ENCODE measurements at places on chromosomes 4 and X. TPM values are rescaled to one million over a fixed set of nuclear protein-coding genes. Genes with fewer than 3 reads are reported as not detected.

Gene TENM3
- total RNA-seq = 106 TPM

Gene PWWP3B
- 4.1 TPM for total RNA-seq

DNA sequence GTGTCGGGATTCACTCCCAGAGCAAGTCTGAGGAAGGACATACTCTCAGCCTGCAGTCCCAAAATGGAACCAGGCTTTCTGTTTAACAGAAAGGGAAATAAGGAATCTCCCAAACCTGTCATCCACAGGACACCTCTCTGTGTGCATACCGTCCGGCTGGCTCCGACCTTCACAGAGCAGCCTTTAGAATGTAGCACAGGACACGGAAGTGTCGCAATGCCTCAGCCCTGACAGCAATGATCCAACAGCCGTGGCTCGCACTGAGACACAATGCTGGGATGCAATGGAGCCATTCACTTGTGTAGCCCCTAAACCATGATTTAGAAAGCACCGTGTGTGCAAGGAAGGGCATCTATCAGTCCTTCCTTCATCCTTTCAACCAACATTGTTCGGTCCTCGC, 15.5 kb upstream of the HELT start:
- DNase-seq = no peak

GRCh38 chr4:13523591-13524503, 20.5 kb downstream of the NKX3-2 start:
- DNase-seq = peak; percentile 33

Gene USP51
- 5.1 TPM for total RNA-seq

DNA sequence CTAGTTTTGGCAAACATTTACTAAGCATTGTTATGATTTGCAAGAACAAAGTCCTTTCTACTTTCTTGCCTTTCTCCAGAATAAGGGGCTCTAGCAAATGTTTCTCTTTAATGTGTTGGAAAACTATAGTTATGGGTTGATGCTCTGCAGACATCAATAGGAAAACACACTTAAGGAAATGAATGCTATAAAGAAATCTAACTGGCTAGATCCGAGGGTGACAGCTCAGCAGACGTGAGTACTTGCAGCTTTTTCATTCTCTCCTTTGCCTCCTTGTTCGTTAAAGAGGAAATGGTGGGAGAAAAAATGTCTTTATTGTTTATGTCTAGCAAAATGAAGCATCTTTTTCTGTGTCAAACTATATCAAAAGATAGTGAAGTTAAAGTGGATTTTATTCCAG, 6.3 kb downstream of the GUCY1B1 start:
- DNase-seq = no peak

- no peak for DNase-seq
Observed at GRCh38 chrX:129193357-129193756, 329.9 kb downstream of the SMARCA1 start.

DNA sequence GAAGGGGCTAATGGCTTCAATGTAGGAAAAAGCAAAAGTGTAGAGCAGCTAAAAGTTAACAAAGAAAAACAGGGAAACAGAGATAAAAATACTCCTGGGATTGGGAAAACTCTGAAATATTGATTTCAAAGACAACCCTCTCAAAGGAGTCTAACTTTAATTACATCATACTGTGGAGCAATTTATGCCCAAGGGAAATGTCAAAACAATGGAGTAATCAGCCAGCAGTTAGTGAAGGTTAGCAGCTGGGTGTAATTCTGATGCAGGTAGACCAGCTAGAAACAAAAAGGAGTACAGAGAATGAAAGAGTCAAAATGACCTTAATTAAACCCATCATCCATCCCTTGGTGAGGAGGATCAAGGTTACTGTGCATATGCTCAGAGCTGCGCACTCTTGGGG, 169.0 kb downstream of the ADAM29 start:
- no peak for DNase-seq

DNA sequence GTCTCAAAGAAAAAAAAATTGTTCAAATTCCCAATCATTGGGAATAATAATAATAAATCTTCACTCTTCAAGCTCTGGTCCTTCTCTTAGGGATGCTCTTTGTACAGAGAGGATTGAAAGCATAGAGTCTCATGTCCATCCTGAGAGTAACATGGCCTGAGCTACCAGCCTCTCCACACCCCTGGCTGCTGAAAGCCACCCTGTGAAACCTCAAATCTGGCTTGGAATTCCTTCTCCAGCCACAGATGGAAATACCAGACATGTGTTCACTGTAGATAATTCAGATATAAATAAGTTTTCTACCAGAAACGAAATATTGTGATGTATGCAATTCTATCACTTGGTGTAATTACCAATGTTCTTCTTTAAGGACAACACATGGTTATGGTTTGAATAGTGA, 140.6 kb downstream of the ARSF start:
- no peak for DNase-seq

DNA sequence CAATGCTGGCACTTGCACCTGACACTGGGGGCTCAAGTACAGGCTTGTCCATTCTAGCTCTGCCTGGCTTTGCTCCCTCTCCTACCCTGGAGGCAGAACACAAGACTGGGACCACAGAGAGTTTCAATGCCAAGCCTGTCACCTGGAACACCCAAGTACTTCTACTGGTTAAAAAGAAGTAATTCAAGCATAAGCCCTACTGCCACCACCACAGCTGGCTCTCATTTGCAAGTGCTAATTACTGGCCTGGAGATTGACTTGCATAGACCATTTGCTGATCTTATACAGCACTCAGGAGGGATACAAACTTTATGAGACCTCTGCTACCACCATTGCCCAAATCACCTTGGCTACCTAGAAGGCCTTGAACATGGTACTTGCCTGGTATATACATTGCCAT, 1550.9 kb downstream of the C4orf33 start:
- DNase-seq = no peak

DNA sequence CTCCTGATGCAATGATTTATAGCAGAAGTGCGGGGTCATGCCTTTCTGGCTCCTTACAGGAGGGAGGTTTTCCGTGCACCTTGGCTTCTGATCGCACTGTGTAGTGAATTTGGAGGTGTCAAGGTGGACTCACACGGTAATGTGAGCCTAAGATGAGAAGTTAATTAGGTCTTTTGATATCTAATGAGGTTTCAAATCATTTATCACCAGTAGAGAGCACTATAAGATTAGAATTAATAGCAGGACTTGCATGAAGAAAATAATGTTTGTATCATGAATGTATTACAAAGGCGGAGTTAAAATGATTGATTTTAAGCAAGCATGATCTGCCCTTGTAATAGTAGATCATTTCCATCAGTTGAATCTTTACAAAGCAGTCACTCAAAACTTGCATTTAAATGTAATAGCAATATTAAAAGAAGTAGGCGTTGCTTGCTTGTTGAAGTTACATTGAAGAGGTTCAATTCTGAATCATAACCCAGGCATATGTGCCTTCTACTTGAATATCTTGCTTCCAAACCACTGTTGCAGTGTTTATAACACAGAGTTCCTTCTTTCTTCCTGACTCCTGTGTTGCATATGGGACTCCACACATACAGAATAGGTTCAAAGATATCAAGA, 152.1 kb downstream of the FMR1NB start:
- DNase-seq = no peak

Gene SLC6A14
- 0.27 TPM for total RNA-seq

- no peak for DNase-seq
Observed at GRCh38 chr4:6048537-6048936, 30.3 kb upstream of the C4orf50 start.

DNA sequence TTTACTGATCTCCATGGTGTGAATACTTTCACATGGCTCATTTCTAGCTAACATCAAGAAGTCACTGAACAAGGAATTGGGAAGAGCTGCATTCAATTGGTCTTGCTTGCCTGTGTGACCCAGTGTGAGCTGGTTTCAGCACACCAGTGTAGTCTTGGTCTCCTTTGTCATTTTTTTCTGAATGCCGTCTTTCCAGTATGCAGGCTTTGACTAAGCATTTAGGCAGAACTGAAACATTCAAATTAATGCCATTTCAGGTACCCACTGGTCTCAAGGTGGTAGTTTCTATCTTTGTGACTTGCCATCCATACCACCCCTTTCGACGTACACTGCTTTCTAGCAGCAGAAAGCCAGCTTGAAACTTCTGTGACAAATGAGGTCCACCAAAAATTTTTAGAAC, 550.5 kb upstream of the BOD1L1 start:
- DNase-seq = no peak

GRCh38 chrX:49995107-49995731, 72.8 kb downstream of the CLCN5 start:
- DNase-seq = no peak

DNA sequence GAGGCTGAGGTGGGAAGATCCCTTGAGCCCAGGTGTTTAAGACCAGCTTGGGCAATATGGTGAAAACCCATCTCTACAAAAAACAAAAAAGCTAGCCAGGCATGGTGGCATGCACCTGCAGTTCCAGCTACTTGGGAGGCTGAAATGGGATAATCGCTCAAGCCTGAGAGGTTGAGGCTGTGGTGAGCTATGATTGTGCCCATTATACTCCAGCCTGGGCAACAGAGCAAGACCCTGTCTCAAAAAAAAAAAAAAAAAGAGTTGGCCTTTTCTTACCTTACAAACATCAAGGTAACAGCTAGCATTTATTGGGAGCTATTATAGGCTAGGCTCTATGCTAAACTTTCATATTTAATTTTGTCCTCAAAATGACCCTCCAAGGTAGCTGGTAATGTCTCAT, 43.4 kb downstream of the PTTG2 start:
- no peak for DNase-seq

GRCh38 chr4:165783626-165784025, 89.4 kb upstream of the TLL1 start:
- DNase-seq = no peak

- DNase-seq = no peak
Observed at GRCh38 chr4:58451707-58452106, 1341.5 kb upstream of the IGFBP7 start.

Gene AWAT2
- not detected for total RNA-seq

Gene RAB41
- not detected for total RNA-seq

- DNase-seq = no peak
Observed at GRCh38 chr4:115485402-115485801, 372.0 kb upstream of the NDST4 start.

DNA sequence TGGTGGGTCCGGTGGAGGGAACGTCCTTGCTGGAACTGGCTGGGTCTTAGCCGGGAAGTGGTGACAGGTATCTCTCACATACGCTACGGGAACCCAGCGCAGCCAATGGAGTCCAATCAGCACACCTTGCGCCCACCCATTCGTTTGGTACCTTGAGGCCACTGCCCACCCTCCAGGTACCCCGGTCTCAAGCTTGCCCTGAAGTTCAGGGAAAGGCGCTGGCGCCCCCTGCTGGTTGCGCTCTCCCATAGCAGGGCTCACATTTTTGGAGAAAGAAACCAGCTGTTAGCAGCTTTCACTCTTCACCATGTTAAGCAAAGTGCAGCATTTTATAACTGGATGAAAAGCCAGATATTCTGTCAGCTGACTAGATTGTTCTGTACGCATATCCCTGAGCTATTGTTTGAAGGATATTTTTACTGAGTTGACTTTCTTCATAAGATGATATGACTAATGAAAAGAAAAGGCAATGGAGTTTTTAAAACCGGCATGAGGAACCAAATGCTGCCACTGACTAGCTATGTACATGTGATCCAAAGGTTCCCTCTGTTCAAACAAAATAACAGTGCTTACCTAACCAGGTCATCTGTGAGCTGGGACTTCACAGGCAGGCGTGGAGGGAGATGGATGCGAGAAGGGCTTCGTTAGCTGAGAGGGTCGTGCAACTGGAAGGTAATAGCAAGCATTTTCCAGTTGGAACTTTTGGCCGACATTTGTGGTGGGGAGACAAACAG, 43.7 kb downstream of the OTOP1 start:
- DNase-seq = peak; percentile 54

- no peak for DNase-seq
Observed at GRCh38 chr4:90421161-90421560, 294.0 kb downstream of the CCSER1 start.

- no peak for DNase-seq
Observed at GRCh38 chrX:110851780-110852179, 56.2 kb upstream of the CHRDL1 start.

DNA sequence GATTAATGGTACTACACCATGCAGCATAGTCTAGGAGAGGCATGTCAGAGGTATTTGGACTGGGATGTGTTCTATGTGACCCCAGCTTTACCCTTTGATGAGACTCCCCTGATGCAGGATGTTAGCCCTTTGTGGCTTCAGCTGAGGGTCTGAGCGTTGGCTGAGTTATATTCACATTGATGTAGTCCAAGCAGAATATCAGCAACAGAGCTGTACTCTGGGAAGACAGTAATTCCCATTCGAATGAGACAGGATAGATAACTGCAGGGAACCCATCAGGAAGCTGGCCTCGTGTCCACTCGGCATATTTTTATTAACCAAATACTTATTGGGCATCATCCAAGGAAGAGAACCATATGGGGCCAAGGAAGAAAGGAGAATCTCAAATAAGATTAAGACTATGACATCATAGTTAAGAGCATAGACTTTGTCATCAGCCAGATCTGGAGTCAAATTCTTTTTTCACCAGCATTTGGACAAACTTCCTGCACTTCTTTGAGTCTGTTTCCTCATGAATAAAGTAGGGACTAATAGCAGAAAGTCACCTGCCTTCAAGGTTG, 198.1 kb downstream of the SOWAHB start:
- no peak for DNase-seq

Gene FABP2
- not detected for total RNA-seq

GRCh38 chr4:179843370-179843769, 2399.8 kb upstream of the TENM3 start:
- no peak for DNase-seq

DNA sequence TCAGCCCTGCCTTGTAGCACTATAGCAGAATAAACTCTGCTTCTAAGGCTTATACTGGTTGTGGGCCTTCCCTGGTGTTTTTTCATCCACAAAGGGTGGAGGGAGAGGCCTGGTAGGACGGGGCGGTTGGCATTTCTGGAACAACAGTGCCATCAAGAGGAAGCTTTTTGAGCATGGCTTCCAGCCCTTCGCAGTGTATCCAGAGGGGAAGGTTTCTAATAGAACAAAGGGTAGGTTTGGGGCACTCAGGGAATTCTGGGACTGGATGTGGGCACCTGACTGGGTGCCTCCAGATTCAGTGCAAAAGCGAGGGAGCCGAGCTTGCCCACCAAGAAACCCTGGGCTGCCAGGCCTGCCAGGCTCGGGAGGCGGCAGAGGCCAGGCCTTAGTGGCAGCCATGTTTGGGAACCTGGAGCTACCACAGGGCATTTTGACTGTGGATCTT, 229.6 kb upstream of the AGTR2 start:
- no peak for DNase-seq

Gene CT45A1
- not detected for total RNA-seq

GRCh38 chr4:186204103-186204559, 12.8 kb downstream of the CYP4V2 start:
- no peak for DNase-seq

DNA sequence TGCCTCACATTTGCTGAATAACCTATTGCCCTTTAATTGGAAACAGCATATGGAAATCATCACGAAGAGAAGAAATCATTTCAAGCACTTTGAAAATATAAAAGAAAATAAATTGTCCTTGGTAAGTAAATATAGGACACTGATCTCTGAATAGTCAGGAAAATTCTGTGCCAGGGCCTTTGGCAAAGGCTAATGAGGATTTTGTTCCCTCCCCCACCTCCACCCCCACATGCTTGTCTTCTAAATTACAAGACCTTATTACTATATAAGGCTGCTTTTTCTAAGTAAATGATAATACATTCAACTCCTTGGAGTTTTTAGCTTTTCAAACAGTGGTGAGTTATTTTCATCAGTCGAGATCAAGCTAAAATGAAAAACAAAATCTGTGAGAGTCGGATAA, 15.8 kb downstream of the SYNPO2 start:
- no peak for DNase-seq

- no peak for DNase-seq
Observed at GRCh38 chr4:90057091-90057490, 70.1 kb upstream of the CCSER1 start.

GRCh38 chr4:108834835-108835384, 72.1 kb upstream of the ETNPPL start:
- no peak for DNase-seq

GRCh38 chr4:105193536-105193935, 46.9 kb downstream of the TET2 start:
- DNase-seq = no peak

Gene STPG2
- total RNA-seq = 0.85 TPM

All from mesothelial cell of epicardium (in vitro differentiated cells).